Karpas-422 (cell line): ENCODE measurements at places on chromosomes 7 and 10.

DNA sequence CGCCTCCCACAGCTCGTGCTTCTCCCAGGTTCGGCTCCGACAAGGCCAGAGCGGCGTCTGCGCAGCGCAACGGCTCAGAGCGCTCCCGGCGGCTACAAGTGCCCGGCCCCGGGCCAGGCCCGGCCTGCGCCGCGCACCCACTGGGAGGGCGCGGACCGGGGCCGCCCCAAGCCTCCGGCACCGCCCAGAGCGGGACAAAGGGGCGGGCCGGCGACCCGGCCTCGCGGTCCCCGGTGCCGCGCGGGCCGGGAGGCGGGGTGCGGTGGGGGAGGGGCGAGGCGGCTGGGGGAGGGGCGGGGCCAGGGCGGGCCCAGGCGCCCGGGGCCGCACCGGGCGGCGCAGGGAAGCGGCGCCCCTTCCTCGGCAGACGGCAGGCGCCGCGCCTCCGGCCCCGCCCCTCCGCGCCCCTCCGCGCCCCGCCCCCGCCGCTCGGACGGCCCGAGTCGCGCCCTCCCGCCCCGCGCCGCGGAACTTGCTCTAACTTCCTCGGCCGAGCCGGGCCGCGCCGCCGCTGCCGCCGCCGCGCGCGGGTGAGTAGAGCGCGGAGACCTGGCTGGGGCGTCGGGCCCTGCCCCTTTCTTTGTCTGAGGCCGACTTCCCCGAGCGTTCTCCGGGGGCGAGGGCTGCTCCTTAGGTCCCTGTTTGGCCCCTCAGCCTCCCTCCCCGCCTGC is at the start of gene TSPAN14:
Gene TSPAN14, plus strand, starts transcription at position 469 of the 671 bp plus-strand sequence. CDS start 34,924 bp downstream, outside the sequence.
- peak; percentile 79 for DNase-seq

- DNase-seq = no peak
These were observed 657 bp downstream of the ECHDC3 start for GRCh38 chr10:11742779-11743298.

DNA sequence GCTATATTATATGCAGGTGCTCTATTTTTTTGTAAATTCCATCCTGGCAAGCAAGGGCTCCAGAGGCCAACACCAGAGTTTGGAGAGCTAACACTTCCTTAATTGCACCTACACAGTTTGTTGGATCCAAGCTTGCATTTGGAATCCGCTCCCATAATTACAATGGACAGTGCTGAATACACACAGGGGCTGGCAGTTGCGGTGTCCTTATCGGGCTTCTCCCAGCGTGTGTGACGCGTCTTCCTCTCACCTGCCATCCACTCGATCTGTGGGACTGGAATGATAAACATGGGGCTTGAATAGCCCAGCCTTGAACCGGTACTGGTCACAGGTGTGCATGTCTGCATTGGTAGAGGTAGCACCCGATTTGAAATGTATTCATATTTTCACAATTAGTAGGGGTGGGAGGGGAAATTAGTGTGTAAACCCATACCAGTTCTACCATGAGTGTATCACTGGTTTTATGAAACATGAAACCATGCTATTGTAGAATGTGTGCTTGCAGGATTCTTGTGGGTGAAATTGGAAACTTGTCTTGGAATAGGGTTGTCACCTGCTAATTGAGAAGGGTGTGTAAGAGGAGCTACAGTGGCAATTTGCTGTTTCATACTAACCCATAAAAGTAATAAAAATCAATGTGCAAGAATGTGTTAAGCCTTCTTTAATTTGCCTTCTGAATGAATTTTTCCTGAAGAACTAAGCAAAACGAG is 316.5 kb downstream of the WDR11 start:
- DNase-seq = no peak

- DNase-seq = no peak
These were observed 506.8 kb downstream of the SDK1 start for GRCh38 chr7:3807824-3808223.

DNA sequence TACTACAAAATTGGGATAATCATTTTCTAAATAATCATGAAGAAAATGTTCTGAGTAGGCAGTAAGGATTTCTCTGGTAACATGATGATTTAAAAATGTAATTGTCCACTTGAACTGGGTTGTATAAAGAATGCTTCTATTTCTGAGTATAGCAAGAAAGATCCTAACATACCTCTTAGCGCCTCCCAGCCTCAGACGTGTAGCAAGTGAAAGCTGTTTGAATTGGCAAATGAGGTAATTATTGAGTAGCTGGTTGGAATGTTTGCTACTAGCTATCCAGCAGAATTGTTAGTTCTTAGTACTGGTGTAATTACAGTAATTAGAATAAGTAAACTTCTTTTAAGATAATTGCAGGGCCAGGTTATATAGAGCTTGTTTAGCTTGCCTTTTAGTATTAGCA is 47.9 kb downstream of the SEPTIN7 start:
- DNase-seq = no peak

DNA sequence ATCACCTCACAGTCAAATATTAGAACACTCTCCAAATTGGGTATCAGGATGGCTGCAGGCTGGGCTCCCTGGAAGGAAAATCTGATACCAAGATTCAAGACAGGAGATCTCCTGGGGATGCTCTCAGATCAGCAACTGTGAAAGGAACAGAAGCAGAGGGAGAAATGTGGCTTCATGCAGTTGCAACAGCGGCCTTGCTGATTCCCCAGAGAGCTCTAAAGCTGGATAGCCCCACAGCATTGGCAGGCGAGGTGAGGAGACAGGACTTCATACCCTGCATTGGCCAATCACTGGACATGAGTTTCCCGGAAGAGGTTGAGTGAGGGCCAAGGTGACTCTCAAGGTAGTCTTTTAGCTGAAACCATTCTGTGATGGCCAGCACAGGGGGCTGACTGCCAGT is 190.6 kb downstream of the PTPN20 start:
- no peak for DNase-seq

- DNase-seq = no peak
These were observed 373.7 kb downstream of the ARL4A start for GRCh38 chr7:13061115-13061514.

DNA sequence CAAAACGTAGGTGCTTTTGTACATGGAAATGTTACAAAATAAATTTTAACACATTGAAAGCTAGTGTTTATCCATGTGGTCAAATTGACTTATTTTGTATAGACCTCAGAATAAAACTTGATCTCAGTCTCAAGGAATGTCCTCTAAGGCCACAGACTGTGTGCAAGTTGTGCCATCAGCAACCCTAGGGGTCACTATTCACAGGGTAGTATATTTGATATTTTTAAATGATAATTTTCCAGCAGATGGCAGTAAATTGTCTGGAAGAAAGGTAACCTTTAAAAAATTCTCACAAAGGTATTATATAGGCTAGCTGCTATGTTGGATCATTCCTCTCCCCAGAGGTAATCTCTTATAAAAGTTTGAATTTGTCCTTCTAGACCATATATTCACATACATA is 12.9 kb upstream of the SNX10 start:
- DNase-seq = peak; percentile 75

- no peak for DNase-seq
These were observed 2.0 kb downstream of the CYP26C1 start for GRCh38 chr10:93062514-93063143.

DNA sequence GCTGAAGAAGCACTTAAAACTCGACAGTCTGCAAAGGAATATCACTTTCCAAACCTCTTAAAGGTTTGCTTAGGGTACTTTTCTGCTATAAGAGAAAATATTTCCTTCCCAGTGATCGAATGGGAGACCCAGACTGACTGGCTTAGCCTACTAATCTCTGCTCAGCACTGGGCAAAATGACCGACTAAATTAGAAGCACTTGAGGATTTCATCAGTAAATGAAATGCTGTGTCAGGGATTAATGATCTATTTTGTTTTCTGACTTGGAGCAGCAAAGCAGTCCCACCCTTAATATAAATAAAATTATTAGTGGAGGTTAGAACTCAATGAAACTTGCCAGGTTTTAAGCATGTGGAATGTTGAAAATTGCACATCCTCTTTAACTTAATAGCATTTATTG is 411.6 kb downstream of the NEBL start:
- DNase-seq = no peak

DNA sequence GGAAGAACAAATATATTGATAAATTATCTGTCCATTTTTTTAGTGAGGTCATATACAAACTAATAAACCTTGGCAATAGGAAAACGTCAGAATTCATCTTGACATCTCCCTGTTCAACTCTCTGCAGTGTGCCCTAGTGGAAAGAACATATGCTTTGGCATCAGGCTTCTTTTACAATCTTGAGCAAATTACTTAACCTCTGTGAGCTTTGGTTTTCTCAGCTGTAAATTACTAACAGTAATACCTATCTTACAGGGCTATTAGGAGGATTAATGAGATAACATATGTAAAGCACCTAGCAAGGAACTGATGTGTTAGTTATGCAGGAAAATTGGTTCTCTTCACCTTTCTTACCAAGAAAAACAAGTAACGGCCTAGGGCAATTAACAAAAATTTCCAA is 161.8 kb downstream of the PHTF2 start:
- DNase-seq = no peak

- no peak for DNase-seq
These were observed 3.0 kb downstream of the SEMA4G start for GRCh38 chr10:100972115-100972903.
